ENCODE measurements at places on chromosomes 7 and 10.

GRCh38 chr10:72309290-72310240, 35.8 kb downstream of the DDIT4 start:
- no peak for DNase-seq

DNA sequence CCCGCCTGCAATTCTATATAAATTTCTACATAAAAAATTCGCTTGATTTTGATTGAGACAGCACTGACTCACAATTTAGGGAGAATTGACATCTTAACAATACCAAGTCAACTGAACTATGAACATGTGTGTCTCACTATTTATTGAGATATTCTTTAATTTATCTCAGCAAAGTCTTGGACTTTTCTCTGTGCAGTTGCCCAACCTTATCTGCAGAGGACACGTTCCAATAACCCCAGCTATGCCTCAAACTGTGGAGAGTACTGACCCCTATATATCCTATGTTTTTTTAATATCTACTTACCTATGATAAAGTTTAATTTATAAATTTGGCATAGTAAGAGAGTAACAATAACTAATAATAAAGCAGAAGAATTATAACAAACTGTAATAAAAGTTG, 69.4 kb upstream of the PIP4K2A start:
- DNase-seq, result no peak

- no peak for DNase-seq
Observed at GRCh38 chr7:672891-673290, 53.6 kb upstream of the DNAAF5 start.

- peak; percentile 41 for DNase-seq
Observed at GRCh38 chr7:1555813-1556543, at the start of gene TMEM184A. TSS of gene TMEM184A (minus strand) at chr7:1556205. CDS start at chr7:1555484, 721 bp downstream.

GRCh38 chr10:96358851-96359540, at the start of gene OPALIN:
TSS of gene OPALIN (minus strand) at chr10:96359002. CDS start at chr10:96358896, 106 bp downstream.
- DNase-seq, result no peak

GRCh38 chr7:35802102-35802466, 1.2 kb downstream of the SEPTIN7 start:
- no peak for DNase-seq

GRCh38 chr7:150824379-150825177, 24.0 kb downstream of the TMEM176A start:
- no peak for DNase-seq

GRCh38 chr10:130362308-130362761, 226.1 kb downstream of the GLRX3 start:
- no peak for DNase-seq

DNA sequence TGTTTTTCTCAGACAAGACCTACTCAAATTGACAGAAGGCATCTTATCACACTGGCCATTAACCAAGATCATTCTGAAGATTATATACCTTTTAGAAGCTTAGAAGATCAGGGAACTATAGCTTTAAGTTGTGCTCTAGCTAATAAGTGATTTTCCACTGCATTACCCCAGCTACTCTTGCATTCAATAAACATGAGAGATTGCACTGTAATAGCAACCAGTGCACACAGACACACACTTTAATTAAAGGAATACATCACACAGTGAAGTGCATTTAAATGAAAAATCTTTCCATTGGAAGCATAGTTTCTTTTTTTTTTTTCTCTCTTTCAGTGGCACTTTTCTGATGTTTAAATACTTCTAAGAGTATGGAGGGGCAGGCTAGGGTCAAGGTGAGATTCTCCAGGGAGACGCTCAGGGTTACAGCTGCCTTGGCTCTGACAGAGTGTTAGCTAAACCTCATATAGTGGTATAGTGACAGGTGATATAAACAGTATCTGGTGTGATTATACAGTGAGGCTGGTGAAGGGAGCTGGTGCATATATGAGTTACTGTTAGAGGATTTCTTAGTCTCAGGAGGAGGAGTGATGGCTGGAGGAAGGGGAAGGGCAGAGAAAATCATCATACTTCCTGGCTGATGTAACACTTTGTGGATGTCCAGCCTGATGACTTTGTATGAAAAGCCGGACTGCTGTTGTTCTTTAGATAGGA, 369.5 kb downstream of the SORCS3 start:
- DNase-seq, result no peak

- no peak for DNase-seq
Observed at GRCh38 chr10:81108516-81109199, 571.0 kb downstream of the SH2D4B start.

- no peak for DNase-seq
Observed at GRCh38 chr7:151179287-151179860, 7.7 kb downstream of the ASB10 start.

DNA sequence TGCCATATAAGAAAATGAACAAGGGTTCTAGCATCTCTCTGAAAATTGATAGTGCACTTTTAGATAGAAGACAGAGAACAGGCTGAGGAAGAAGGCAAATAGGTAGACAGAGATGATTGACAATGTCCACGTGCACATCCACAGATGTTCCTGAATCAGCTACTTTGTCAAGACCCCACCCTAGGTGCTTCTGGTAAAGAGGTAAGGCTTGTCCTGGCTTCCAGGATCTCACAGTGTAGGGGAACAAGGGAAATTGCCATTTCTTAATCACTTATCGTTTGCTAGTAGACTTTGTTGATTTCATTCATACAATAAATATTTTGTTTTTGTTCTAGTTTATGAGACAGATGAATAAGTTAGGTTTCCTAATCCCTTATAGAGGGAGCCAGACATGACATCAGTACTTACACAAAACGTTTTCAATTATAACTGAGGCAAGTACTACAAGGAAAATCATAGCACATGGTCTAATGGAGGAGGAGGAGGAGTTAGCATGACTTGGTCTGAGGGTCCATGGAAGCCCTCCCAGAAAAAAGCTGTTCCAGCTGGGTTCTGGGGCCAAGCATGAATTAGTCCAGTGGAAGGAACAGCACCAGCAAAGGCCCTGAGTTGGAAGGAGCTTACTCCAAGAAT, 115.9 kb upstream of the ARID5B start:
- DNase-seq, result no peak

- DNase-seq, result no peak
Observed at GRCh38 chr7:112286250-112287086, 80.0 kb downstream of the ZNF277 start.

DNA sequence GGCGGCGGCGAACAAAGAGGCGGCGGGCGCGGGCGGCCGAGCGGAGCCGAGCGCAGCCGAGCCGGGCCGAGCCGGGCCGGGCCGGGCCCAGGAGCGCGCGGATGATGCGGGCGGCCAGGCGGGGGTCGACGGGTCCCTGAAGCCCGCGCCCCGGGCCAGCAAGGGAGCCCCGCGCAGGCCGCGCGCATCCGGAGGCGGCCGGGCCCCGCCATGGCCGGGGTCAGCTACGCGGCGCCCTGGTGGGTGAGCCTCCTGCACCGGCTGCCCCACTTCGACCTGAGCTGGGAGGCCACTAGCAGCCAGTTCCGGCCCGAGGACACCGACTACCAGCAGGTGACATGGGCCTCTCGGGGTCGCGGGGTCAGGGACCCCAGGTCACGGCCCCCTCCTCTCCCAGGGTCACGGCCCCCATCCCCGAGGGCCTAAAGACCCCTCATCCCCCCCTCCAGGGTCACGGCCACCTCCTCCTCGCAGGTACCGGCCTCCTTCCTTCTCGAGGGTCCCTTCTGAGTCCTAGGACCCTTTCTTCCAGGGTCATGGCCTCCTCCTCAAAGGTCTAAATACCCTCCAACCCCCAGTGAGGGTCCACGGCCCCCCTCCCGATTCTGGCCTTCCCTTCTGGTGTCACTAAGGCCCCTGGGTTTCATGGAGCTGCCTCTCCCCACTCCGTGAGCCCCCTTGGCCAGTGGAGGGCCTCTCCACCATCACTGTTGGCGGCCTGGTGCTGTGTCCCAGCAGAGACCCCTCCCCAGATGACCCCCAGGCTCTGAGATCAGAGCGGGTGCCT, at the start of gene TTYH3:
TTYH3 (plus strand) TSS at position 41 of the 787 bp plus-strand sequence; CDS start at position 211, 170 bp downstream.
- DNase-seq, result no peak

DNA sequence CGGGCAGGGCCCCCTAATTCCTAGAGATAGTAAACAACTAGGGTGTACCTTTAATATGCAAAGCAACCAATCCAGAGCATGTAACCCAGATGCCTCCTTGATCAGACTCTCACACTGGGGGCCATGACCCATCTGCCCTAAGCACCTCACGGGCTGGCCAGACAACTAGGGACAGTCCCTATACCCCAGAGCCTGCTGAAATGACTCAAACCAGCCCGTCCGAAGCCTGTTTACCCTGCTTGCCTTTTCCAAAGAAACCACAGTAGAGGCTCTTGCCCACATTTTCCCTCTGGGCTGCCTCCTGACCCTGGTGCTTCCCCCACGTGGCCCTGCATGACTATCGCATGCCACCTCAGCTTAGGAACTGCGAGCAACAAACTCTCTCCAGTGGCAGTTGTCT, 46.2 kb downstream of the RGS10 start:
- DNase-seq, result no peak

GRCh38 chr7:24704311-24704710, 53.0 kb downstream of the GSDME start:
- no peak for DNase-seq

DNA sequence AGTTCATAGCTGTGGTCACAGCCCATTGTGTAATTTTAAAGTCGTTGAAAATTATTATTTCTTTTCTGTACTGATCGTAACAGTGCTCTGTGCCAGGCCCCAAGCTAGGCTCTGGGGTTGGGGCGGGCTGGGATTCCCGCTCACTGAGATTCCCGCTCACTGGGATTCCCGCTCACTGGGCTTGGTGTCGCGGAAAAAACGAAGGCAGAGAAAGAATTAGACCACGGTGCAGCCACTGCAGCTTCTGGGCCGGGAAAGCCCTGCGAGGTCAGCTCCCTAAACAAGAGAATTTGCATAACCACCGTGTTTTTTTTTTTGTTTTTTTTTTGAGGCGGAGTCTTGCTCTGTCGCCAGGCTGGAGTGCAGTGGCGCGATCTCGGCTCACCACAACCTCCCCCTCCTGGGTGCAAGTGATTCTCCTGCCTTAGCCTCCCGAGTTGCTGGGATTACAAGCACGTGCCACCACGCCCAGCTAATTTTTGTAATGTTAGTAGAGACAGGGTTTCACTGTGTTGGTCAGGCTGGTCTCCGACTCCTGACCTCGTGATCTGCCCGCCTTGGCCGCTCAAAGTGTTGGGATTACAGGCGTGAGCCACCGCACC, 31.2 kb downstream of the FOXK1 start:
- no peak for DNase-seq

DNA sequence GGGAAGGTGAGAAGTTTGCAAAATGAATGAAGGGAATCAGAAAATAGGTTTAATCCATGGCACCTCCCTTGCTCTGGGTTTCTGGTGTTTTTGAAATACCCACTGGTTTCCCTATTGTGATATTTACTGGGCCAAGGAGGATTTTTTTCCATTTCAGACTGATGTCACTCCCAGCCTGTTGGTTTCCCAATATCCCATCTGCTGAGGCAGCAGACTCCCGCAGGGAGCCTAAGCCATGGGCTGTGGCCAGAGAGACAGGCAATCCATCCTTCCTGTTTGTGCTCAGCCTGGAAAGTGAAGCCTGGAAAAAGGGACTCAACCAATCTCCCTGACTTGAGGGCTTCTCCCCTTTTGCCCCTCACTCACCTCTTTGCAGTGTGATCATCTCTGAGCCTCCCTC, 22.8 kb downstream of the FAM107B start:
- DNase-seq, result no peak

DNA sequence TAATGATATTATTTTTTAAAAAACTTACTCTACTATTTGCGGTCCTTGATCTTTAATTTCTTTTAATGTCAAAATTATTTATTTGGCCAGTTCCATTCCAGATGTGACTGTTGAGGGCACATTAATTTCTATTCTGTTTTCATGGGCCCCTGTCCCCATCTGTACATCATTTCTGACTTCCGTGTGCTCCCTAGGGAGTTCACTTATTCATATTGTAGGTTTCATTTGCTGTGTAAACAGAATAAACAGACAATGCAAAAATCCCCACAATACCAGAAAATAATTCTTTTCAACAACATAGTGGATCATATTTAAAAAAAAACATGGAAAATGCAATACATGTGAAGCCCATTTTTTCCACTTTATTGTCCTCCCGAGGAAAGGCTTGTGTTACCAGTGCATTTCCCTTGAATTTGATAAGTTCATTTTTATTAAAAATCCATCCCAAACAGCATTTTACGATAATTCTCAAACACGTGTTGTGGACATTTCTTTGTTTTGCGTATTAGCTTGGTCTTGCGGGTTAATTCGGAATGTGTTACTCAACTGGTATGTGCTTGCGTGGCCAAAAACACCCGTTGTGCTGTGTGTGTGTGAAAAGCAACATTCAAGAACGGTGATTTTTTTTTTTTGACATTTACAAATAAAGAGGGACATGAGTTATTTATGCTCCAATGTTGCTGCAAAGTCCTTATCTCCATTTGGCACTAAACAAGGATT, 138.4 kb downstream of the MGMT start:
- DNase-seq, result no peak

DNA sequence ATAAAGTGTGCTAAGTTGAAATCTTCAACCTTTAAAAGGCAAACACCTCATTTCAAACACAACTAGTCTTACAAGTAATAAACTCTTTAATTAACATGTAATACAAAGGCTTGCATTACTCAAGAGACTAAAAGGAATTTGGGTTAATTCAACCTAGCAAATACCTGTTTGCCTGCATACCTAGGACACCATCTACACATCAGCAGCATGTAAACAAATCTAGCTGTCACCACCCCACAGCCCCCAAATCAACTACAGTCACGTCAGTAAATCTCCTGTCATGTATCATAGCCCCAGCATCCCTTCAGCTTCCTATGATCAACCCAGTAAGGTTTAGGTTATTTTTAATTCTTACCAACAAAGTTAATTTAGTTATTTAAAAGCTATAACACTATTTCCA, 33.5 kb downstream of the ZNF800 start:
- DNase-seq, result no peak

DNA sequence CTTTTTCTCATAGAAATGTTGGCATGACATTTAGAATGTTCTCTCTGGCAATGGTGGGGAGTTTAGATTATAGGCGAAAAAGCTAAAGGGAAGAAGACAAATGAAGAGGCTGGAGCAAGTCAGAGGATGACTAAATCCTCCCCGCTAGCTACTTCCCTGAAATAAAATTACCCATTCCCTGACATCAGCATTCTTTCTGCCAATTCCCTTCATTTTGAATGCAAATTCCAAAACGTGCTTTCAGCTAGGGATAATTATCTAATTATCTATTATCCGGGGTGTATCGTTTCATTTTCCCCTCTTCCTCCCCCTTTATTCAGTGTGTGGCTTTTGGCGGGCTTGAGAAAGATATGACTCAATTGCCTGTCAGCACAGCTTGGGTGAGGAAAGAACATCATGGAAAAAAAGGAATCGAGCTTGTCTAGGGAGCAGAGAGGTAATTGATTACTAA, 672.3 kb downstream of the TNS3 start:
- DNase-seq, result no peak

DNA sequence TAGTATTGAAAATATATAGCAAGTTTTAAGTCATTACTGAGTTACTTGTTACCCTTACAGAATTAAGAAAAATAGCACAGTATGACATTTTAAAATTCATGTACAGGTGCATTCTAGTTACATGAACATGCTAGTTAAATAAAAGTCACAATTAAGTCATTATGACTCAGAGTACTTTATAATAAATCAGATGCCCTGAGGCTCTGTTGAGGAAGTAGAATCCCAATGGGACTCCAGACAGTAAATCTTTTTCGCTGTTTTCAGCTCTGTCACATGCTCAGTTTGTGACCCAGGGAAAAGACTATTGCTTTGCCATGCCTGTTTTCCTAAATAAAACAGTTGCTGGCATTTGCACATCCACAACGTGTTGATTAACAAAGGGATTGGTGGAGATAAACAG, 21.0 kb downstream of the NUDT13 start:
- no peak for DNase-seq

GRCh38 chr7:114519240-114519639, 104.6 kb downstream of the FOXP2 start:
- DNase-seq, result no peak

Data from stimulated activated CD4-positive, alpha-beta T cell treated with anti-CD3 and anti-CD28 coated beads, Interleukin-12 subunit alpha, Interleukin-12 subunit beta, amount 100 ng/mL, for 4 hours (primary cell).